Pancreas (tissue), 10 donors: ENCODE measurements at places on chromosomes 11 and 22.
A peak's percentile ranks its signal among the peaks of the same experiment; 100 is the strongest.

- H3K27me3 ChIP-seq, result no peaks in the 10 kb centered on the region
- no peak overlapping the region for H3K27ac ChIP-seq
- H3K36me3 ChIP-seq, result no peaks in the 10 kb centered on the region
- no peaks in the 10 kb centered on the region for H3K4me1 ChIP-seq
- no peak overlapping the region for H3K4me3 ChIP-seq
- DNase-seq, result no peak
Observed at GRCh38 chr11:88064097-88064705, 111.0 kb downstream of the RAB38 start.

DNA sequence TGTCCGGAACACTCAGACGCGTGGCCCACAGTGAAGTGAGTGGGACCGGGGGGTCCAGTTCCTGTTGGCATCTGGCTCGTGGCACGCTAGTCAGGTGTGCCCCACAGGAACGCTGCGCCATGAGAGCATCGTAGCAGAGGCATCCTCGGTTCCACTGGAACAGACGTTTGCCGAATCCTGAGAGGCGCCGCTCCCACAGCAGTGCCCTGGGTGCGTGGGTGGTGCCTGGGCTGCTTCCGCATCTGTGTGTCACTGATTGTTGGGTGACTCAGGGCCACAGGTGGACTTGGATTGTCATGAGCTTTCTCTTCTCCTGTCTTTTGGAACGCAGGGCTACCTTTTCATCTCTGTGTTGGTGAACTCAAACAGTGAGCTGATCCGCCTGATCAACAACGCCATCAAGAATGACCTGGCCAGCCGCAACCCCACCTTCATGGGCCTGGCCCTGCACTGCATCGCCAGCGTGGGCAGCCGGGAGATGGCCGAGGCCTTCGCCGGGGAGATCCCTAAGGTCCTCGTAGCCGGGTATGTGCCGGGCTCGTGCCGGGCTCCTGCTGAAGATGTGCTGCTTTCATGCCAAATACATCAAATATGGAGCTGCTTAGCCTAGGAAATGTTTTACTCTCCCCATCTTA lies 46.2 kb downstream of the AP2A2 start:
- no peak overlapping the region for H3K27ac ChIP-seq
- no peak for DNase-seq
- H3K36me3 ChIP-seq, result peaks cover 2% of the 10 kb centered on the region
- no peaks in the 10 kb centered on the region for H3K4me1 ChIP-seq

DNA sequence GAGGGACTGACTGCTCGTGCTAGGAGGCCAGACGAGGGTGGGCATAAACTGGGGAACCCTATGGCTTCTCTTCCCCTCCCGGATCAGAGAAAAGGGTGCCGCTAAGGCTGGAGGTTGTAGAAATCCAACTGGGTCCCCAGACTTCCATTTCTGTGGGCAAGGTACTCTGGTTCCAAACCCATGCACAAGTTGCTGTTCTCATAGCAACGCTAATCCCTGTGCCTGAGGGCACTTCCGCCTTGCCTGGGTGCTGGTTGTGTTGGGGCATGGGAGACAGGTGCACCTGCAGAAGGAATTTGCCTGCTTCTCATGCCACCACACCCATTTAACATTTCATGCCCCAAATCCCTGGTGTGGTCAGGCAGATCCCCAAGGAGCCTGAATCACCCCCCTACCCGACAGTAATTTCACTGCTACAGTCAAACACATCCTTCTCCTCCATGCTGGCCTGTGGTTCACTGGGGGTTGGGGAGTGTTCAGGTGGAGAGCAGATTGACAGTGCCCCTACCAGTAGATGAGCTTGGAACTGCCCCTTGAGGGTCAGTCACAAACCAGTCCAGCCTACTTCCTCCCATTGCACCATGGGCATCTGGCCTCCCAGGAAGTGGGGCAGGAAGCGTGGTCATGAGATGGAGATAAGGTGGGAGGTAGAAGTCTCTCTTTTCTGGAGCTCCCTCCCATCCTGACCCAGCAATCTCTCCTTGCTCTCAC lies 1.2 kb downstream of the C2CD2L start:
- H3K4me1 ChIP-seq, result peaks cover 21% of the 10 kb centered on the region
- peak overlapping the region; percentile 69 for H3K4me3 ChIP-seq
- H3K27ac ChIP-seq, result peak overlapping the region; percentile 4
- H3K27me3 ChIP-seq, result no peaks in the 10 kb centered on the region

GRCh38 chr11:114183044-114183511 lies 113.1 kb upstream of the NNMT start:
- no peak for DNase-seq
- peaks cover 34% of the 10 kb centered on the region for H3K4me1 ChIP-seq
- no peaks in the 10 kb centered on the region for H3K27me3 ChIP-seq
- peaks cover 2% of the 10 kb centered on the region for H3K36me3 ChIP-seq

DNA sequence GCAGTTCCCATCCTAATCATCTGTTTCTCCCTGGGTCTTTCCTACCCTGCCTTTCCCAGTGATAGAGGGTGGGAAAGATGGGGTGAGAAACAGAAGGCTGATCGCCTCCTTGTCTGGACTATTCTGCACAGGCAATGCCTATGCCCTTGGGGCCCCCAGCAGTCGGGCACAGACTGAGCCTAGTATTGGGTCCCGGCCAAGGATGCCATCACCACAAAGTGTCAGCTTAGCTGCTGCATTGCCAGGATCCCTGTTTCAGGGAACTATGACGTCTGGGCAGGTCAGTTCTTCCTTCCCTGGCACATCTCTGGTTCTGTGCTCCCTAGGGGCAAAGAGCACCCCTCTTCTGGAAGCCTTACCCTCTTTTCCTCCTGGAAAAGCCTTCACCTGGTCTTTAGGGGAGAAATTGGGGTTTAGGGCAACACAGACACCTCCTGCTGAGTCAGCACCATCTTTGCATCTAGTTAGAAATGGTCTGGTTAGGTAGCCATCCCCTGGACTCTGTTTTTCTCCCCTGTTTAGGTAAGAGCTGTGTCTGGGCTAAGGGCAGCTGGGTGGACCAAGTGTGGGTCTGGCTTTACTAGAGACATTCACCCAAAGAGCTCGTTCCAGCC lies 2.1 kb downstream of the ADAMTS8 start:
- DNase-seq, result no peak
- peaks cover 3% of the 10 kb centered on the region for H3K27me3 ChIP-seq
- no peak overlapping the region for H3K4me3 ChIP-seq
- no peaks in the 10 kb centered on the region for H3K36me3 ChIP-seq
- no peak overlapping the region for H3K27ac ChIP-seq

GRCh38 chr11:11461473-11461872 lies 108.4 kb upstream of the CSNK2A3 start:
- H3K27ac ChIP-seq, result no peak overlapping the region
- no peaks in the 10 kb centered on the region for H3K4me1 ChIP-seq
- DNase-seq, result no peak
- no peaks in the 10 kb centered on the region for H3K27me3 ChIP-seq
- H3K4me3 ChIP-seq, result no peak overlapping the region
- H3K36me3 ChIP-seq, result no peaks in the 10 kb centered on the region

GRCh38 chr11:23113887-23114216 lies 253.6 kb upstream of the CCDC179 start:
- H3K27ac ChIP-seq, result no peak overlapping the region
- DNase-seq, result no peak
- H3K27me3 ChIP-seq, result no peaks in the 10 kb centered on the region
- H3K4me1 ChIP-seq, result peaks cover 10% of the 10 kb centered on the region
- no peaks in the 10 kb centered on the region for H3K36me3 ChIP-seq

DNA sequence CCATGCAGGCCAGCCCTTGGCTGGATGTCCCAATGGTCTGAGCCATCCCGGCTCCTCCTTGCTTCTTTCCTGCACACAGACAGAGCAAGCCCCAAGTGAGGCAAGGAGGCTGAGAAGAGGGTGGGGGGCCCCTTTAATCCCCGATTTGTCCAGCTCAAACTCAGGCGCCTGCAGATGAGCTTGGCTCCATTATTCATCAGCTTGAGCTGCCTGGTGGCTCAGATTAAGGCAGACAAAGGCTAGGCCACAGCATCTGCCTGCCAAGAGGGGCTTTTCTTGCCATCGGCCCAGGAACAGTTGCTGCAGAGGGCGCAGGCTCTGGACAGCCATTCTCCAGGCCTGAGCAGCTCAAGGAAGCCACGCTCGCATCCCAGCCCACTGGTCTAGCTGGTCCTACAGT lies 35.4 kb downstream of the LMO1 start:
- H3K4me3 ChIP-seq, result no peak overlapping the region
- no peaks in the 10 kb centered on the region for H3K4me1 ChIP-seq
- no peak for DNase-seq
- H3K27me3 ChIP-seq, result no peaks in the 10 kb centered on the region
- H3K27ac ChIP-seq, result no peak overlapping the region

DNA sequence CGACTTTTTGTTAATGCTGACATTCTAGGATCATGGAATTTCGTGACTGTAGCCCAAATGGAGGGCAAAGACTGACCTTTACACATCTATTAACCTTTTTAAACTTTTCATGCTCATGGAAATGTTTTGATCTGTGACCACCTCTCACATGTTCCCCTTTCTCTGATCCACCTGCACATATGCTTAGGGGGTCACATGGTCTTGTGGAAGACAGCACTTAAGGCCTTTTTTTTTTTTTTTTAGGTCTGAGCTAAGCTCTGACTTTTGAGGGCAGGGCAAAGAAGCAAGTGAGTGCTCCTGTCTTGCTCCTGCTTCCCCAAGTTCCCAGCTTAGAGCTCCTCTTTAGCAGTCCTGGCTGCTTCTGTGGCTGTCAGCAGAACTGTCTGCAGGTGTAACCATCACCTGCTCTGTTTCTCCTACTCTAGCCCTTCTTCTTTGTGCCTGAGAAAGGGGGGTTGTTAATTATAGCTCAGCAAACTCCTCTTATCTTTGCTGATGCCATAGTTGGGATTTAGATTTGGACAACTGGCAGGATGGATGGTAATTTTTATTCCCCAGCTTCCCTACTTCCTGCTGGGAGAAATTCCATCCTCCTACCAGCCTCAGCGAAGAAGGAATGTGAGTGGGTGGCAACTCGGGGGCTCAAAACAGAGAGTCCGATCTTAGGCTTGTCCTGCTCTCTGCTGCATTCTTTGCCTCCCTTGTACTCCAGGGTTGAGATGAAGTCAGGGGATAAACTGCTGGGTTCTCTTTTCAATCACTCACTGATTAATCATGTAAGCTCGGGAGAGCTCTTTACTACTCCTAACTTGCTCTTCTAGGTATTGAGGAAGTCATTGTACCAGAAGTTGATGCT lies 64.4 kb downstream of the GRAMD1B start:
- no peaks in the 10 kb centered on the region for H3K36me3 ChIP-seq
- no peak overlapping the region for H3K27ac ChIP-seq
- no peaks in the 10 kb centered on the region for H3K4me1 ChIP-seq
- DNase-seq, result no peak

DNA sequence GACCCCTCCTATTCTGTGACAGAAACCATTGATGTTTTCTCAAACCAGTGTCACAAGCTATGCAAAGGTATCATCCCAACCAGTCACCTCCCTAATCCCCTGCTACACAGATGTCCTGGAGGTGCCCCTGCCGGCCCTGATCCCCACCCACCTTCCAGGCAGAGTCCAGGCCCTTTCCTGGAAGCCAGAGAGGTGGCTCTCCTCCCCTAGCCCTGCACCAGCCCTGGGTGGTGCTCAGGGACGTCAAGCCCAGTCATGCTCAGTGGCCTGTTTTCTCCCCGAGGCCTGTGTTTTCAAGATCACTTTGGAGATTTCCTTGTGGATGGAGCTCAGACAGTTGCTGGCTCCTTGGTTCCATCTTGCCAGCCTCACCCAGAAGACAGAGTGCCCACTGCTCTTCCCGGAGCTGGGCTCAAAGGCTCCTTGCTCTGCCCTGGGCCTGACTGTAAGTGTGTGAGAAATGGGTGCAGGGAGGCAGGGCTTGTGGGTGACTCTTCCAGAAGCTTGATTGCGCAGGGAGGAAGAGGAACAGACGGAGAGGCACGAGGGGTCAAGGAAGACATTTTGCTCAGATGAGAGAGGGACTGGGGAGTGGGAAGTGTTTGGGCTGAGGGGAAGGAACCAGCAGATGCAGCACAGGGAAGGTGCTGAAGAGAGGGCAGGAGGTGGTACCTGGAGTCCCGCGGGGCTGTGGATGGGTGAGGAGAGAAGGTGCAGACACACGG lies 11.3 kb downstream of the P2RY6 start:
- no peaks in the 10 kb centered on the region for H3K36me3 ChIP-seq
- H3K27ac ChIP-seq, result no peak overlapping the region
- H3K4me3 ChIP-seq, result no peak overlapping the region
- DNase-seq, result peak; percentile 41
- no peaks in the 10 kb centered on the region for H3K4me1 ChIP-seq

- DNase-seq, result no peak
- no peaks in the 10 kb centered on the region for H3K4me1 ChIP-seq
- H3K36me3 ChIP-seq, result no peaks in the 10 kb centered on the region
- H3K27me3 ChIP-seq, result no peaks in the 10 kb centered on the region
- no peak overlapping the region for H3K27ac ChIP-seq
- no peak overlapping the region for H3K4me3 ChIP-seq
Observed at GRCh38 chr11:123678246-123678645, 23.8 kb upstream of the SCN3B start.

- no peak for DNase-seq
- H3K36me3 ChIP-seq, result no peaks in the 10 kb centered on the region
- H3K4me3 ChIP-seq, result no peak overlapping the region
- H3K4me1 ChIP-seq, result no peaks in the 10 kb centered on the region
- H3K27me3 ChIP-seq, result no peaks in the 10 kb centered on the region
Observed at GRCh38 chr11:1659506-1659905, 29.9 kb downstream of the KRTAP5-5 start.

DNA sequence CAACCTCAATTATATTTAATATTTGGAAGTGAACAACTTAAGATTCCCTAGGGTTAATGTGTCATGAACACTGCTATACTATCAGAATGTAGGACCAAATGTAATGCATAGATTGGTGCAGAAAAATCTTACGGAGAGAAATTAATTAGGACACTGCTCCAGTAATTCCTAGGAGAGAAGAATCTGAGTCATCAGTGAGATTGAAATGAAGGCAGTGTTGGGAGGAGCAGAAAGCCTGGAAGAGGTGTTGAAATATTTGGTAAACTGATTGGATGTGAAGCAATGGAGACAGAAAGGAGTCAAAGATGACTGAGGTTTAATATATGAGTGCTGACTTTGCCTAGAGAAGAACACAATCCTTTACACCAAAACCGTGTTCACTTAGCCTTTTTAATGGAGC lies 836.0 kb downstream of the FAM181B start:
- no peak for DNase-seq
- H3K4me1 ChIP-seq, result no peaks in the 10 kb centered on the region
- no peaks in the 10 kb centered on the region for H3K27me3 ChIP-seq
- no peak overlapping the region for H3K4me3 ChIP-seq
- H3K27ac ChIP-seq, result no peak overlapping the region

- peak; percentile 13 for DNase-seq
- no peaks in the 10 kb centered on the region for H3K27me3 ChIP-seq
- H3K27ac ChIP-seq, result no peak overlapping the region
- H3K4me1 ChIP-seq, result no peaks in the 10 kb centered on the region
- no peak overlapping the region for H3K4me3 ChIP-seq
Observed at GRCh38 chr11:8087756-8088155, 6.7 kb downstream of the TUB start.

- no peak overlapping the region for H3K27ac ChIP-seq
- no peaks in the 10 kb centered on the region for H3K4me1 ChIP-seq
- H3K4me3 ChIP-seq, result no peak overlapping the region
- no peaks in the 10 kb centered on the region for H3K36me3 ChIP-seq
Observed at GRCh38 chr22:30743257-30744020, 48.8 kb downstream of the OSBP2 start.

- H3K4me1 ChIP-seq, result no peaks in the 10 kb centered on the region
- H3K4me3 ChIP-seq, result no peak overlapping the region
- no peak for DNase-seq
- H3K36me3 ChIP-seq, result no peaks in the 10 kb centered on the region
- no peaks in the 10 kb centered on the region for H3K27me3 ChIP-seq
Observed at GRCh38 chr11:127392575-127392974, 392.0 kb upstream of the KIRREL3 start.
